ENCODE measurements at places on chromosomes 4 and X. TPM values are rescaled to one million over a fixed set of nuclear protein-coding genes. Genes with fewer than 3 reads are reported as not detected.

- no peak for DNase-seq
Measured at GRCh38 chrX:129998021-129998420, 15.6 kb downstream of the BCORL1 start.

GRCh38 chr4:176123710-176124407, 58.2 kb downstream of the WDR17 start:
- peak; percentile 24 for DNase-seq

DNA sequence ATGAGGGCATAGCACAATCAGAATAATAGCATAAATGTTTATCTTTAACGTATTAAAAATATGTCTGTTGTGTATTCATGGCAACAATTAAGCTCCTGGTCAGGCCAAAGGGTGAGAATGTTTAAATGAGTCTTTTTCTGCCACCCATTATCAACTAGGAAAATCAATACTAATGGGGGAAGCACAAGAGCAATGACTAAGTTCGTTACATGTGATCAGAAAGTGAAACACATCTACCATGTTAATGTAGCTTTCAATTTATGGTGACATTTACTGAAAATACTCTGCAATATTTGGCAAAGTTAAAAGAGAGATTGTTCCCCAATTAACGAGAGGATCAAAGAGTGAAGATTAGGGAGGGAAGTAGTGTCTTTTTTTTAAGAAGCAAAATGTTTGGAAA, 143.7 kb downstream of the NAA11 start:
- no peak for DNase-seq

DNA sequence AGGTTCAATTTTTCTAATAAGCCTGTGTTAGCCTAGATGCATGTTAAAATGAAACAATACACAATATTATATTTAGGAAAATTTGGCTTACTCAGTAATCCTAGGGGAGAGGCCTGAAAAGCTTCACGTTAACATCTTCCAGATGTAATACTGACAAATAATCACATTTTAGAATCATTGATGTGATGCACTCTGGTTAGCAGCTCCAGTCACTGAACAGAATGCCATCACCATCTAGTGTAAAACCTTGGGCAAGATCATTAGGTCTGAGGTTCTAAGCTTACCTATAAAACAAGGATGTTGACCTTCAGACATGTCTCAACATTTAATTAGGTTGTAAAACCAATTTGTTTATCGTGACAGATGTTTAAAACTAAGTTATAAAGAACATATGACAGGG, 1704.8 kb downstream of the STIM2 start:
- DNase-seq, result no peak

DNA sequence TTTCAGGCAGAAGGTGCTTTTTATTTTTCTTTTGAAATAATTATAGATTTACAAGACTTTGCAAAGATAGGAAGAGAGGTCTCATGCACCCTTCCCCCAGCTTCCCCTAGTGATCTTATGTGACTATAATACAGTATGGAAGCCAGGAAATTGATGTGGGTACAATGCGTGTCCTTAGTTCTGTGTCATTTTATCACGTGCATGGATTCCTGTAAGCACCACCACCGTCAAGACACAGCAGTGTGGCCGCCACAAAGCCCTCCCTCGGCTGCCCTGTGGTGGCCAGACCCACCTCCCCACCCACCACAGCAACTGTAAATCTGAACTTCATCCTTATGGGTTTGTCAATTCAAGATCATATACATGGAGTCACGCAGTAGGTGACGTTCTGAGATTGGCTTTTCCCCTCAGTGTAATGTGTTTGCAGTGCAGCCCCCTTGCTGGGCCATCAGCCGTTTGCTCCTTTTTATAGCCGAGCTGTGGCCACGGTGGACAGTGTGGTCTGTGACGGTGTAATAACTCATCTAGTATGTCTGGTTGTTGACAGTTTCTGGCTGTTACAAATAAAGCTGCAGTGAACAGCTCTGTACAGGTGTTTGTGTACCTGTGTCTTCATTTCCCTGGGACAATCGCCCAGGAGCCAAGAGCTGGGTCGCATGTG, 10.9 kb upstream of the HTRA3 start:
- DNase-seq, result no peak

DNA sequence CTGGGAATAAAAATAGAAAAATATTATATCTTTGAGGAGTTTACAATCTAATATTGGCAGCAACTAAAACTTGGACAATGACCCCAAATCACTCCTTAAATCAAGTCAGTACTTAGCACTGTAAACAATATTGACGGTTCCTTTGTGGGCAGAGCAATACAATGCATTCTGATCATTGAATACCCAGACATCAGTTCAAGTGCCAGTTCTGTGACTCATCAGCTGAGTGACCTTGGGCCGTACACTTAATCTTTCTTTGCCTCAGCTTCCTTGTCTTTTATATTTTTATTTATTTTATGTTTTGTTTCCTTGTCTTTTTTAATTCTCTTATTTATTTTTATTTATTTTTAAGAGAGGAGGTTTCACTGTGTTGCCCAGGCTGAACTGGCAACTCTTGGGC, 112.2 kb upstream of the ANXA3 start:
- DNase-seq, result no peak

DNA sequence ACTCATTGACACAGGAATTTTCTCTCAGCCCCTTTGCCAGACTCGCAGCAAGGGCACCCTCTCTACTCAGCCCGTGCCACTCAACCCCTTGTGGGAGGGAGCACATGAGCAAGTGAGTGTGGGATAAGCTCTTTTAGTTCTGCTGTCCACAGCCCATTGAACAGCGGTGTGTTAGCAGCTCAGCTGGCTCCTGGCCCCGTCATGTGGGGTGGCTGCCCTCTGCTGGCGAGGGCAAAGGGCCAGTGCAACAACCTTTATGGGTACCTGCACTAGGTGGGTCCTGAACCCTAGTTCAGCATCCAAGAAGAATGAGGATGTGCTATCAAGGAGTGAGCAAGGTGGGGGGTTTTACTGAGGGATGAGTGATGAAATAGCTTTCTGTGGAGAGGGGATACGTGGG, 85.0 kb upstream of the ZNF81 start:
- no peak for DNase-seq

DNA sequence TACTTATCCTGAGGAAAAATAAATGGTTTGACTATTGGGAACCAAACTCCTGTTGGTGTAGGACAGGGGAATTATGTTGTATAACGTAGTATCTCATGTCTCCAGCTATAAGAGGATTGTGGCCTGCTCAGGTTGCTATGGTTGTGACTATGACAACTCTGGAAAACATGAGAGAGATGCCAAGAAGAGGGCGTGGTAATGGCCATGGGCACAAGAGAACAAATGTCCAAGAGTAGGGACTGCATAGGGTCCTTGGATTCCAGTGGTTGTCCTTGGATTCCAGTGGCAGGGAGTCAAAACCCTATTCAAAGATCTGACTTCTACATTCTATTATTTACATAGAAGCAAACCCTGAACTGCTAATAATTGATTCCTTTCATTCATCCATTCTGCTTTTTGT, 6.8 kb upstream of the MOB1B start:
- peak; percentile 26 for DNase-seq

- DNase-seq, result peak; percentile 29
Measured at GRCh38 chr4:186932631-186933187, 209.1 kb upstream of the FAT1 start.

DNA sequence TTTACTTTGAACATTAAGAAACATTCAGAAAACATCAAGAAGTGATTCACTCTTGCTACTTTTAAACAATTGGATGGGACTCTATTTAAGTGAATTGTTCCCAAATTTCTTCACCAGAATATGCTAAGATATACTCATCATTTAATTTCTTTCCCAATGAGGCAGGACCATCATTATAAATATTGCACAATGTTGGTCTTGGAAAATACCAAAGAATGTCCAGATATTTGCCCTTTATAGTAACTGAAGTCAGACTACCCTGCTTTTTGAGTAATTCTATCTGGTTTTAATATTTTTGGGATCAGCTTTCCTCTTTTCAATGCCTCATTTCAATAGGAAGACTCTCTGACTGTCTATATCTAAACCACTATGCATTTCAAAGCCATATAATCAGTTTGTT, 129.4 kb upstream of the TENM3 start:
- DNase-seq, result no peak

ATP6AP1 gene
- total RNA-seq, result 56.7 TPM
